T-helper 17 cell (primary cell): ENCODE measurements at places on chromosomes 3 and 15. TPM values are rescaled to one million over a fixed set of nuclear protein-coding genes. Genes with fewer than 3 reads are reported as not detected.
A peak's percentile ranks its signal among the peaks of the same experiment; 100 is the strongest.

DNA sequence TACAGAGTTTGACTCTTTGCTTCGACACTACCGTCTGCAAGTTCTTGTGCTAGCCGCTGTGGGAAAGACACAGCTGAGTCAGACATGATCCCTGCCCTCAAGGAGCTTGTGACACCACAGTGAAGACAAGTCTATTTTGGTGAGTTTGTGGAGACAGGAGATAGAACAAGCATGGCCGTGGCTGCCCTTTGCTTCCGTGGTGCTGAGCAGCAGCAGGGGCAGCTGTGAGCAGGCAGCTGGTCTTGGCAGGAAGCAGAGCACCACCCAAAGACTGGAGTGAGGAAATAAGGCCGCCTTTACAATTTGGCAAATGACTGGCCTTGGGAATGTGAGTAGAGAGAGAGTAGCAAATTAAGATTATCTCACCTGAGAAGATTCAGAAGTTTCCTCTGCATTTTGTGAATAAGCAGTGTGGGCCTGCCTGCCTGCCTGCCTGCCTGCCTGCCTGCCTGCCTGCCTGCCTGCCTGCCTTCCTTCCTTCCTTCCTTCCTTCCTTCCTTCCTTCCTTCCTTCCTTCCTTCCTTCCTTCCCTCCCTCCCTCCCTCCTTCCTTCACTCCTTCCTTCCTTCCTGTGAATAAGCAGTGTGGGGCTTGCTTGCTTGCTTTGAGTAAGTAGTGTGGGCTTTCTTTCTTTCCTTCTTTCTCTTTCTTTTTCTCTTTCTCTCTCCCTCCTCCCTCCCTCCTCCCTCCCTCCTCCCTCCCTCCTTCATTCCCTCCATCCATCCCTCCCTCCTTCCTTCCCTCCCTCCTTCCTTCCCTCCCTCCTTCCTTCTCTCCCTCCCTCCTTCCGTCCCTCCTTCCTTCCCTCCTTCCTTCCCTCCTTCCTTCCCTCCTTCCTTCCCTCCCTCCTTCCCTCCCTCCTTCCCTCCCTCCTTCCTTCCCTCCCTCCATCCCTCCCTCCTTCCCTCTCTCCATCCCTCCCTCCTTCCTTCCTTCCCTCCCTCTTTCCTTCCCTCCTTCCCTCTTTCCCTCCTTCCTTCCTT lies 1.6 kb upstream of the GCNT3 start:
- H3K4me3 ChIP-seq, result no peak overlapping the region
- H3K36me3 ChIP-seq, result peaks cover 2% of the 10 kb centered on the region
- no peak for DNase-seq
- no peak overlapping the region for H3K27ac ChIP-seq

DNA sequence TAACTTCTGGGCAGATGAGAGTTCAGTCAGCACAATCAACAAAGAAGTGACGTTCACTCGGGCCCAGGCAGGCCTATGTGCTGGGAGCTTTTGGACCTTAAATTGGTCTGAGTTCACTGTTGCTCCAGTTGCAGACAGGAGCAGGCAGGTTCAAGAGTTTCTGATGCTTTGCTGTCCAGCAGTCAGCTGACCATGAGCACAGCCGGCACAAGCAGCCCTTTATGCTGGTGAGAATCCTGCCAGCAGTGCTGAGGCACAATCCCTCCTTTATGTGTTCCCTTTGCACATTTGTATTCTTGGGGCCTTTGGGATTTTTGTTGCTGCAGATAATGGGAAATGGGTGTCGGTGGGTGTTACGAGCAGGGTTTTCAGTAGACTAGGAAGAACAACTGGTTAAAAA lies 81.2 kb upstream of the GOLGA8J start:
- H3K27ac ChIP-seq, result no peak overlapping the region
- H3K4me3 ChIP-seq, result no peak overlapping the region
- DNase-seq, result no peak
- no peaks in the 10 kb centered on the region for H3K4me1 ChIP-seq
- H3K36me3 ChIP-seq, result no peaks in the 10 kb centered on the region
- H3K27me3 ChIP-seq, result peaks cover 25% of the 10 kb centered on the region

GRCh38 chr15:64443747-64444621 lies 16.4 kb upstream of the ZNF609 start:
- peak overlapping the region; percentile 50 for H3K4me3 ChIP-seq
- peaks cover 11% of the 10 kb centered on the region for H3K36me3 ChIP-seq
- peak overlapping the region; percentile 84 for H3K27ac ChIP-seq
- H3K27me3 ChIP-seq, result no peaks in the 10 kb centered on the region

DNA sequence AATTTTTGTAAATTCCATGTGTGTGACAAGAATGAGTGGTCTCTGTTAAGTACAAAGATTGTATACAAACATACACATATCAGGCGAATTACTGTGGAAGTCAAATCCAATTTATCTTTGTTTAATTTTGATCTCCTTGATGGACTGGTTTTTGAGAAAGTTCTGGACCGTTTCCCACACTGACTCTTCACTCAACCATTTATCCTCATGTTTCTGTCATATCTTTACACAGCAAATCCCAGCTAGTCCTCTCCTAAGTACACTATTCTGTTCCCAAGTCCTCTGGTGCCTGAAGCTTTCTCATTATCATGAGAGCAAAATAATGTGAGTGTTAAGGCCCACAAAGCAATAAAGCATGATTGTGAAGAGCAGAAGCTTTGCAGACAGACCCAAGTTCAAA lies 189.9 kb downstream of the WNT5A start:
- no peaks in the 10 kb centered on the region for H3K36me3 ChIP-seq
- no peaks in the 10 kb centered on the region for H3K27me3 ChIP-seq
- H3K4me1 ChIP-seq, result no peaks in the 10 kb centered on the region

GRCh38 chr3:1591327-1592028 lies 498.7 kb downstream of the CNTN6 start:
- H3K36me3 ChIP-seq, result no peaks in the 10 kb centered on the region
- no peak for DNase-seq

- DNase-seq, result no peak
- H3K27me3 ChIP-seq, result no peaks in the 10 kb centered on the region
- no peak overlapping the region for H3K4me3 ChIP-seq
- H3K36me3 ChIP-seq, result peaks cover 5% of the 10 kb centered on the region
These were observed 78.9 kb downstream of the CD200R1L start for GRCh38 chr3:112767777-112768176.

GRCh38 chr3:127406309-127407025 lies 118.6 kb upstream of the PRR20G start:
- peaks cover 82% of the 10 kb centered on the region for H3K27me3 ChIP-seq
- DNase-seq, result no peak
- no peak overlapping the region for H3K27ac ChIP-seq
- no peaks in the 10 kb centered on the region for H3K36me3 ChIP-seq

DNA sequence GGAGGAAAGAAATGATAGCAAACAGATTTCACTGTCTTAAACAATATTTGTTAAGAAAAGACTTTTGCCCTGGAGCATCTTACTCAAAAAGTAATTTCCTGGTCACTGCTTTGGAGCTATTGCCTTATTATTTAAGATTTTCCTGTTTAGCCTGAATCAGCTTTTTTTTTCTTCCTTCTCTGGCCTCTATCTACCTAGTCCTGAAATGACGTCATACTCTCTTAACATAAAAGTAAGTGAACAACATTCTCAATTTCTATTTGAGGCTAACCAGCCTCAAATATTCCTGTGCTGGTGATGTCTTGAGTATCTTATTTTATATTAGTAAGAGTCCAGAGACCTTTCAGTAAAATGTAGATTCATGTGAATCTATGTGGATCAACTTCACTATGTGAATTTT lies 221.9 kb upstream of the ALCAM start:
- no peak for DNase-seq
- no peaks in the 10 kb centered on the region for H3K36me3 ChIP-seq
- H3K27ac ChIP-seq, result no peak overlapping the region
- no peak overlapping the region for H3K4me3 ChIP-seq
- no peaks in the 10 kb centered on the region for H3K27me3 ChIP-seq

GRCh38 chr3:6750782-6751181 lies 110.1 kb upstream of the GRM7 start:
- H3K27me3 ChIP-seq, result no peaks in the 10 kb centered on the region
- H3K4me3 ChIP-seq, result no peak overlapping the region
- no peak overlapping the region for H3K27ac ChIP-seq
- no peaks in the 10 kb centered on the region for H3K36me3 ChIP-seq
- H3K4me1 ChIP-seq, result no peaks in the 10 kb centered on the region

Gene TNFSF10
- total RNA-seq, result 8.3 TPM

Gene SLC22A13
- total RNA-seq, result 0.32 TPM
